NT2/D1 (cell line): ENCODE measurements at places on chromosomes 6 and 20.

- DNase-seq: no peak
Measured at GRCh38 chr6:106134906-106135634, 48.9 kb downstream of the PRDM1 start.

DNA sequence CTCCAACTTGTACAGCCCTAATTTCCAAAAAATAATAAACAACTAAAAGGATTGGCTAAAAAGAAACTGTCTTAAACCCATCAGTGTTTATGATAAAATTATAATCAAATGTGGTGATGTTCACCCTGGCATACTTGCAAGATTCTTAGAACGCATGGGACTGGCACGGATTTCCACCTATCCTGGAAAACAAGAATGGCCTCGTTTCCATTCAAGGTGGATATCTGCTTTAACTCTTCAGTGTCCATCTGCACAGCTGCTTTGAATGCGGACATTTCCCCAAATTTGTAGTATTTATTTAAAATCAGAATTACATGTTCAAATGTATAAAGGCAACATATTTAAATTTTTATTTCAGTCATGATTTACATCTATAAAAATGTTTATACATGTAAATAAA is 4.2 kb downstream of the CNR1 start:
- DNase-seq: no peak

- no peak for DNase-seq
Measured at GRCh38 chr6:22067671-22068070, 229.2 kb downstream of the PRL start.

GRCh38 chr6:110360676-110361075 is 2.5 kb upstream of the METTL24 start:
- no peak for DNase-seq

GRCh38 chr20:46119547-46119946 is 1.4 kb downstream of the CD40 start:
- DNase-seq: no peak

- DNase-seq: no peak
Measured at GRCh38 chr6:157904999-157905398, 76.7 kb upstream of the SYNJ2 start.

GRCh38 chr6:46129629-46130511 is at the start of gene ENPP4:
TSS of gene ENPP4 (plus strand) at chr6:46129989. CDS start at chr6:46139584, 9,595 bp downstream.
- DNase-seq: peak; percentile 71

DNA sequence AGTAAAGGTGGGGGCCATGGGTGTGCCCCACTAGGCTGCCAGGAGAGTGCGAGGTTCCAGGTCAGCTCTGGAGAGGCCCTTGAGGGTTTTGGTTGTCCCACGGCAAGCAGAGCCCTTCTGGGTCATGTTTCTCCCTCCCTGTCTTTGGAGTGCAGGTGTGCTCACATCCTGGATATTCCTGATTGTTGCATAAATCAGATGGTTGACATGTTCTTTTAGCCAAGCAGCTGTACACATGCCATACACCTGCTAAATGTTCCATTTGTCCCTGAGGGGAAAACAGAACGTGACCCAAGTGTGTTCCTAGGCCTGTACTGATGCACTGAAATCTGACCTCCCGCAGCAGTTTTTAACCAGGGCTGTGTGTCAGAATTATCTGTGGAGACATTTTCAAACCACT is 77.5 kb upstream of the BEND3 start:
- no peak for DNase-seq
